Activated CD8-positive, alpha-beta memory T cell treated with anti-CD3 and anti-CD28 coated beads for 1 hour (primary cell): ENCODE measurements at places on chromosomes 4 and X.

GRCh38 chrX:55794405-55794804, 76.9 kb downstream of the RRAGB start:
- no peak for DNase-seq

DNA sequence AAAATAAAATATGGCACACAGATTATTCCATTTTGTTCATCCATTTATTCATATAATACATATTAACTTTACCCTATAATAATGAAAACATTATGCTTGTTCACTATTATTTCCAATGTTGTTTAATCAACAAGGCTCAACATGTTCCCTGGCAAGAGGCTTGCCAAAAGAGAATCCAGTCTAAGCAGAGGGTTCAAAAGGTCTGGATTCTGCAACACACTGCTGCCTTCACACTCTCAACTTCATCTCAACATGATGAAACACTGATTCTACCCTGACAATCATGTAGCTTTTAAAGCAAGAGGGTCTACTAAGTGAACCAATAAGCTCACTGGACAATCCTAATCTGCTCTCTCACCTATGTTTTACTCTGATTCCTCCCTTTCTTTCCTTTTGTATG, 101.1 kb downstream of the MID1 start:
- DNase-seq = no peak

- no peak for DNase-seq
Observed at GRCh38 chr4:122364700-122365404, 14.0 kb upstream of the ADAD1 start.

- DNase-seq = no peak
Observed at GRCh38 chrX:27728291-27728690, 79.5 kb upstream of the MAGEB10 start.

GRCh38 chrX:3415011-3415410, 68.6 kb upstream of the MXRA5 start:
- DNase-seq = no peak

- no peak for DNase-seq
Observed at GRCh38 chr4:7805533-7806337, 133.9 kb downstream of the AFAP1 start.

GRCh38 chr4:143431526-143432257, 81.8 kb upstream of the SMARCA5 start:
- no peak for DNase-seq

- DNase-seq = no peak
Observed at GRCh38 chr4:186151499-186151898, 39.9 kb upstream of the CYP4V2 start.

- DNase-seq = no peak
Observed at GRCh38 chrX:96438803-96439202, 245.8 kb upstream of the DIAPH2 start.

DNA sequence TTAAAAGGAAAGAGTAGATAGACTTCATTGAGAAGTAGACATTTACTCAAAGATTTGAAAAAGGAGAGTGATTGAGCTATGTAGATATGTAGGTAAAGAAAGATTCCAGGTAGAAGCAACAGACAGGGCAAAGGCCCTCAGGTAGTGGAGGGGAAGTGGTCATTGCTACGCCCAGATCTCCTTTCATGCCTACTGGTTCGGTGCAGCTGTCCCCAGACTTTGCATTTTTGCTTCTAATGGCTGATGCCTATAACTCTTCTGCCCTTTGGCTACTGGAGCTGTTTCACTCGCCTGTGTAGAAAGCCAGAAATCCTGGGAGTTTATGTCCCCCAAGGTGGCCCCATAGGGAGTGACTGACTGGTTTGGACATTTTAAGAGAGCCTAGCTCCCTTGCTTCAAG, 16.9 kb upstream of the ARMCX2 start:
- no peak for DNase-seq

DNA sequence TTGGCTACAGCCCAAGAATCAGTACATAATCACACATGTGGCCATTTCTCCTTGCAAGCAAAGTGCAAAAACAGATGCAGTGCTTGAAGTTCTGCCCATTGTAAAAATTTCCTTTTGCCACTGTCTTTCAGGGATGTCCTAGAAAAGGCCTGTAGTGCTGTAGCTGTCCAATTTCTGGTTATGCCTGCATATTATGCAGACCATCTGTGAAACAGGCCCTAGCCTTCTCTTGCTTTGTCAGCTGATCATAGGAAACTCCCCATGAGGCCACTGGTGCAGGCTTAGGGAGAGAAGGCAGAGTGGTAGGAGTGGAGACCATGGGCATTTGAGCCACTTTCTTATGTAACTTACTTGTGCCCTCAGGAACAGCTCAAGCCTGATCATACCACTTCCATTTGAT, 130.4 kb upstream of the GABRA2 start:
- no peak for DNase-seq

DNA sequence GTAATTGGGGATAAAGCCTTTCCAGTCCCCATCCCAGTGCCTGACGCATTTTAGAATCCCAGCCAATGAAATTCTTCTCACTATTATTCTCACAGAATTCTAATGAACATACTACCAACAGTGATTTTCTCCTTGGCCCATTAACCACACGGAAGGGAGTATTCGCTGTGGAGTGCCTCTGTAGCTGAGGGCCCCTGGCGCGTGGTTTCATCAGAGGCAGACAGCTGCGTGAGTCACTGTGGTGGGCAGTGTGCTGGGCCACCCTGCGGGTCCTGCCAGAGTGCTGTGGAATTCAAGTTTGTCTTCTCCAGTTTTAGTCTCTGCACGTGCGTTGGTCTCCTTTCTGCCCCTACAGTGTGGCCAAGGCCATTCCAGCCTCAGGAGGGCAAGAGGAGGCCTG, 335.4 kb upstream of the FAT1 start:
- no peak for DNase-seq

GRCh38 chr4:25821899-25822298, 40.9 kb downstream of the SEL1L3 start:
- DNase-seq = no peak

- no peak for DNase-seq
Observed at GRCh38 chrX:33128048-33128805, 83.1 kb downstream of the DMD start.

DNA sequence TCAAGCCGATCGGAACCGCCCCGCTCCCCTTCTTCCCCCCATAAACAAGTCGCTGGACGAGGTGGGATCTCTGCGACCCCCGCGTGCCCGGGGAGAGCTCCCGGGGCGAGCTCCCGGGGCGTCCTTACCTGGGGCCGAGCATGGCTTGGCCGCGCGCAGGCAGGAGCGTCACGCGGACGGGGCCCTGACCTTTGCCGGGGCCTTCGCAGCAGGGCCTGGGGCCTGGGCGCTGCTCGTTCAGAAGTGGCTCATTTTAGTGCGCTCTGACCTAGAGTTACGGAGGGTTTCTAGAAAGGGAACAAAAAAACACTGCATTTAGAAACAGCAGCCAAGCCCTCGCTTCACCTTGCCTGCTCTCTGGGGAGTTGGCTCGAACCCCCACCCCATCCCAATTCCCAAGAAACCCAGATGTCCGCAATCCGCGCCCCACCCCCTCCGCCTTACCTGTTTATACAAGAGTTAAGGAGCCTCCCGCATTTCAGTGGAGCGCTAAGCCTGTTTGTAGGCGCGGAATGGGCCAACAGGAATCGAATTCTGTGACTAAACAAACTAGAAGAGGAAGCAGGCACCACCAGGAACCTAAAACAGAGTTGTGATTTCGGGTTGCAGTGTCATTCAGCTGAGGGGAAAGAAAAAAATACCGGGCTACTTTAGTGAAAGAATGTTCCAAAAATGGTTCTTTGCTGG, 814 bp upstream of the RBM47 start:
- no peak for DNase-seq

DNA sequence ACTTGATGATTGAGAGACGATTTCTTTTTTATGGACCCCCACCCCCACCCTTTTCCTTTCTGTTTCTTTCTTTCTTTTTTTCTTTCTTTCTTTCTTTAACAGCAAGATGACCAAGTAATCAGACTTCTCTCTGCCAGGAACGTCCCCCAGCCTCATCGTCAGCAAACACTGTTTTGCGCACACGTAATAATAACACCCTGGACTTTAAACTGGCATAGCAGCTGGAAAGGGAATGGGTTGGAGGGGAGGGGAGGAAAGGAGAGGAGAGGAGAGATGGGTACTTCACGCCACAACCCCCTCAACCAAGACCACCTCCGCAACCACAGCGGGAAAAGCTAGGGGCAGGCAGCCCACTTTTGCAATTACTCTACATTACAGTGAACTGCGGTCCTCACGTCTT, 1.1 kb downstream of the GABRA2 start:
- DNase-seq = no peak

DNA sequence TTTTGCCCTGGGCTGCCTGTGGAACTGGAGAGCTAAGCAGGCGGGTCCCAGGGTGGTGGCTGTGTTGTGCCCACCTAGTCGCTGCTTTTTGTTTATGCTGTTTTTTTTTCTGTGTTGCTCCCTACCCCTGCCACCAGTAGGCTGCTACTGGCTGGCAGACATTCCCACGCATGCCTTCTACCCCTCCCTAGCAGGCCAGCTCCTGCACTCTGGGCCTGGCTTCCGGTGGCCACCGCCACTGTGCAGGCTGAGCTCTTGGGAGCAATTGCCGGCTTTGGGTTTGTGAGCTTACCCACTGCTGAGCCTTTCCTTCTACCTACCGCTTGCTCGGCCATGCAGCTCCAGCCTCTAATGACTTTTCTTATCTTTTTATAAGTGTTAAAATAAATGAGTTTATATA, 57.6 kb downstream of the RBM46 start:
- no peak for DNase-seq

DNA sequence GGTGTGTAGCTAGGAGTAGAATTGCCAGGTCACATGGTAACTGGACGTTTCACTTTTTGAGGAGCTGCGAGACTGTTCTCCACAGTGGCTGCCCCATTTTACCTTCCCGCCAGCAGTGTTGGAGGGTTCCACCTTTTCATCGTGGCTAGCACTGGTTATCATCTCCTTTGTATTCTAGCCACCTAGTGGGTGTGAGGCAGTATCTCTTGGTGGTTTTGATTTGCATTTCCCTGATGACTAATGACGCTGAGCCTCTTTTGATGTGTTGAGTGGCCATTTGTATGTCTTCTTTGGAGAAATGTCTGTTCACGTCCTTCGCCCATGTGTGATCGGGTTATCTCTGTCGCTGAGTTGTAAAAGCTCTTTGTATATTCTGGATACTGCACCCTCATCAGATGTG, 10.6 kb downstream of the ABCD1 start:
- no peak for DNase-seq
